ENCODE measurements at places on chromosomes 7 and 10.
A peak's percentile ranks its signal among the peaks of the same experiment; 100 is the strongest.

DNA sequence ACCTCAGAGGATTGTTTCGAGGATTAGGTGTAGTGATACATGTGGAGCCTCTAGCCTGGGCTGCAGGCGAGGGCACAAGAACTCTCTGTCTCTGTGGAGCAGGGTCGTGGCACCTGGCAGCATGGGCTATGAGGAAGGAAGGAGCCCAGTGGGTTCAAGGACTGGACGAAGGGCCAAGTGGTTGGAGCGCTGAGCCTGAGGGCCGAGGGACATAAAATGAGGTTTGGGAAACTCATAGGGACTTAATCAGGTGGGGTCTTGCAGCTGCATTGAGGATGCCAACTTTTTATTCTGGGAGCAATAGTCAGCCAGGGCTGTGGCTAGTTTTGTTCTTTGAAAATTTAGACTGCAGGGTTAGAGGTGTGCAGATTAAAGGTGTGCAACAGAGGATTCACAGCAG lies 33.0 kb upstream of the ZNF32 start:
- no peak for DNase-seq

GRCh38 chr10:97889461-97890265 lies 40.0 kb downstream of the GOLGA7B start:
- DNase-seq: no peak

DNA sequence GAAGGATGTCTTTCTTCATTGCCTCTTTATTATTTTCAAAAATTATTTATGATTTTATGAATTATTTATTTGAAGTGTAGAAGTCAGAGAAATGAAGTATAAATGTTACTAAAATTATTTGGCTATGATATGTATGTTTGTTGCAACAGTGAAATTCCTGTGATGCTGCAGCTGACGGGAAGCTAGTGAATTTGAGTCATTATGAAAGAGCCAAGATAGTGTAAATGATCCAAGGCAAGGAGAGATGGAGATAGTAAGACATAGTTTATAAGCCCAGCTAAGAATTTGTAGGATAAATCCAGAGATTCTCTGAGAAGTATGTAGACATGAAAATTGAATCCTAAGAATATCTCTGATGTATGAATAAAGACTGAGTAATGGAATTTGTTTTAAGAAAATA lies 30.8 kb downstream of the CASD1 start:
- no peak for DNase-seq

DNA sequence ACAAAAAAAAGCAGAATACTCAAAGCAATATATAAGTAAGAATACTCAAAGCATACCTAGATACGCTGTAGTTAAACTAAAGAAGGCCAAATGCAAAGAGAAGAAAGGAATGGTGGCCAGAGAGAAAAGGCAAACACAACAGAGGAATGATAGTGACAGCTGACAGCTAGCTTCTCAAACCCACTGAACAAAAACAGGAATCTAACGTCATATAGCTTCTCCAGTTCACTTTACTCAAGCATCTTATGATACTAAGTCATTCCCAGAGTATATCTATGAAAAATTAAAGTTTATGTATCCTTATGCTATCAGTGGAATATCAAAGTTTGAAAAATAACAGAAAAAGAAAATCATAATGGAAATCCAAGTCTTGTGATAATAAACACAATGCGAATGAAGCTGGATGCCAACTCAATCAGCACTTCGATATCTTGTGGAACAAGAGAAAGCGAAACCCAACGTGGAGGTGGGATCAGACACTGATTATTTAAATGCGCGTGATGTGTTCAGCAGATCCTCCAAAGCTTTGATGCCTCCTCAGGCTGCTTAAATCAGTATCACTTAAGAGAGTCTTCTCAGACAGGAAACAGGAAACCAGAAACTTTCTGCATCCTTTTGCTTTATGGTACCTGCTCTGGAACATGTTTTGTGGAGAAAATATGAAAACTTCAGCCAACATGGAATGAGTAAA lies 102.8 kb downstream of the PIP4K2A start:
- peak; percentile 89 for DNase-seq

DNA sequence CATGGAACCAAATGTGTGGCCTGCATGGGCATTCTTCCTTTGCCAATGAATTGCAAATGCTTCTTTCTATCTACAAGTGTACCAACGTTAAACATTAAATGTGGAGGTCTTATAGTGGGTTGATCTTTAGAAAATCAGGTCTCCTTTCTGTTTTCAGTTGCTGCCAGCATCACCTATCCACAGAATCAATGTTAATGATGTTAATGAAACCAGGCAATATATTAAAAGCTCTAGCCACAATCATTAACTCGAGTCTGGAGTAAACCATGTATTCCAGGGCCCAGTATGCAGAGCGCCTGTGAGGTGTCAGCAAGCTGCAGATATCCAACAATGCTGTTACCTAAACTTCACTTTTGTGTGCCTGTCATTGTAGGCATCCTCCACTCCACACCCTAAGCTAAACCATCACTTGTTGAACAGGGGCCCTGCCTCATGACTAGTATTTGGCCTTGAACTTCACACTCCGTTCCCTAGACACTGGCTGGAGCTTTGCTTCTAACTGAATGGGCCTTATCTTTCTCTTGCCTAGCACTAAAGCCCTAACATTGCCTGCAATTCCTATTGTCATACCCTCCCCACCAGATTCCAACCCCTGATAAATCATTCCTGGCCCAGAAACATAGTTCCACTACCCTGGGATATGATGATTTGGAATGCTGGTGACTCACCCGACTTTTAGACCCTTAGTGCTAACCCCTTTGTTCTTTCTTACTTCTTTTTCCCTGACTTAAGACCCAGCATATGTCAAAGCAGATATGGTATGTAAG lies 24.3 kb upstream of the ITGB8 start:
- no peak for DNase-seq

DNA sequence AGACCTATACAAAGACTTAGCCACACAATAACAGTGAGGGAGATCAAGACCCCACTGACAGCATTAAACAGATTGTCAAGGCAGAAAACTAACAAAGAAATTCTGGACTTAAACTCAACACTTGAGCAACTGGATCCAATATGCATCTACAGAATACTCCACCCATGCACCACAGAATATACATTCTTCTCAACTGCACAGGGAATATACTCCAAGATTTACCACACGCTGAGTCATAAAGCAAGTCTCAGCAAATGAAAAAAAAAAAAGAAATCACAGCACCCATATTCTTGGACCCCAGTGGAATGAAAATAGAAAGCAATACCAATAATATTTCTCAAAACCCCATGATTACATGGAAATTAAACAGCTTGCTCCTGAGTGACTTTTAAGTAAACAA lies 680.2 kb downstream of the PCDH15 start:
- DNase-seq: no peak

DNA sequence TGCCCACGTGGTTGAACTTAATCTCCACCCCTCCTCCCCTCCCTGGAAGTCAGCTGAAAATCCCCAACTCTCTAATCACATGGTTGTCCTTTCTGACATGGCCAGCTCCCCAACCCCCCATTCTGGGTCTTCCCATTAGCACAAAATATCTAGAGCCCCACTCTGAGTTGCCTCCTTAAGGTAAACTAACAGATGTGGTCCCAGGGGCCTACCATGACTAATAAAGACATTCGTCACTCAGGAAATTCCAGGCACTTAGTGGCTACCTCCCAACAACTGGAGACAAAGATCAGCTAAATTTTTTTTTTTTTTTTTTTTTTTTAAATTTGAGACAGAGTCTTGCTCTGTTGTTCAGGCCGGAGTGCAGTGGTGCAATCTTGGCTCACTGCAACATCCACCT lies 21.1 kb downstream of the CCDC126 start:
- DNase-seq: no peak

GRCh38 chr10:13633689-13634088 lies 46.9 kb downstream of the PRPF18 start:
- DNase-seq: no peak

DNA sequence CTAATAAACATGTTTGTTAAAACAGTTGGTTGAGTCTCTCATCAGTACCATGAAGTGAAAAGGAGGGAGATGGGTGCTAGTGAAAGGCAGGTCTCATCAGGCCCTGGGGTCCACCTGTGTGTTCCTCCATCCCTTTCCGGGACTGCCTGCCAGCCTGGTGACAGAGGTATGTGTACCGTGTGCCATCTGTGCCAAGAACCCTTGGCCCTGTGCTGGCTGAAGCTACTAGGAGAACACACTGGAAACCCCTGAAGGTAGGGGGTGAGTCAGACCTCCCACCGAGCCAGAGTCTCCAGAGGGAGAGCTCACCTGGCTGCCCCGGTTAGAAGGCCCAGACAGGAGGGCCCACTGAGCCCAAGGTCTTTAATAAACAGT lies 2.3 kb downstream of the DDIT4 start:
- peak; percentile 33 for DNase-seq

GRCh38 chr7:124943472-124943871 lies 13.8 kb upstream of the POT1 start:
- no peak for DNase-seq

- DNase-seq: no peak
Observed at GRCh38 chr7:42194238-42194637, 42.8 kb downstream of the GLI3 start.
